Colonic mucosa (tissue), 4 donors: ENCODE measurements at places on chromosomes 3 and 15. TPM values are rescaled to one million over a fixed set of nuclear protein-coding genes. Genes with fewer than 3 reads are reported as not detected.

DNA sequence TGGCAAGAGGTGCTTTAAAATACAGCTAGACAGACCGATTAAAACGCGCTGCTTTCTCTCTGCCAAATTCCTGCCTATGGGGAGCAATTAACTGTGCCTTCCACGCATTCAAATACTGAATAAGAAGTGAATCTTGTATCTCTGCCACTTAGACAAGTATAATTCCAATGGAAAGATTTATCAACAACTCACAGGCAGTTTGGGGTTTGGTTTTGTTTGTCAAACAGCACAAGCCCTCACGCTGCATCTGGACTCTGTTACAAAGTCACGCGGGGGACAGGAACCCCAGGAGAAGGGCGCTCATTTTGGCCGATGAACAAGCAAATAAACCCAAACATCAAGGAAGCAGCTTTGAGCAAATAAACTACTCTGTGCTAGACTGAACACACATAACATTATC is 61.8 kb upstream of the TMCO5A start:
- no peak for DNase-seq

- no peak for DNase-seq
Measured at GRCh38 chr3:72634128-72634527, 214.1 kb downstream of the SHQ1 start.

DNA sequence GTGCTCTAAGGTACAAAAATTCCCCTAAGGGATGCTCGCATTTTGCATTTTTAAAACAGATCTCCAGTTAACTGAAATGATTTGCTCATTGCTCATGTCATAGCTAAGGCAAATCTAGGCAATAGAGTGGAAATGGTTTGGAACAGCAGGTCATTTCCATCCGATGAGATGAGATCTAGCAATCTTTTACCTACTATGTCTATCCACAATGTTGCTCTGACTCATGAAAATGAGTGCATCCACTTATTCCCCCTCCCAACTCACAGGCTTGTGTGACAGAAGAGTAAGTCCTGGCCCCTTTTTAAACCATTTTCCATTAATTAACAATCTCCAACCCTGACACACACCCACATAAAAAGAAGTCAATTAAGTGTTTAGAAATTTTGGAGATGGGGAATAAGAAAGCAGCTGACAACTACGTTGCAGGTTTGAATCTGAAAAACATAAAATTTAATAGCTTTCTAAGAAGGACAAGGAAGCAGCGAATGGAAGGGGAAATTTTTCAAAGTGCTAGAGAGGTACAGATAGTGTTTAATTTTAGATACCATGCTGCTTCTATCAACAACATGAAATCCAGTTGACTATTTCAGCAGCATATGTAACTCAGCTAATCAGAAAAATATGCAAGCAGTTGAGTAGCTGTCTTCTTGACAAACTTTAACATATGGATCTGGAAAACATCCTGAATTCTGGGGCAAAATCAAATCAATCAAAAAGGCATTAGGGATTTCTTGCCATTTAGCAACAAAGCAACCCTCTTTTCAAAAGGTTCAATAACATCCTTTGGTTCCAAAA is 112.0 kb downstream of the TMCO5A start:
- DNase-seq, result no peak

DNA sequence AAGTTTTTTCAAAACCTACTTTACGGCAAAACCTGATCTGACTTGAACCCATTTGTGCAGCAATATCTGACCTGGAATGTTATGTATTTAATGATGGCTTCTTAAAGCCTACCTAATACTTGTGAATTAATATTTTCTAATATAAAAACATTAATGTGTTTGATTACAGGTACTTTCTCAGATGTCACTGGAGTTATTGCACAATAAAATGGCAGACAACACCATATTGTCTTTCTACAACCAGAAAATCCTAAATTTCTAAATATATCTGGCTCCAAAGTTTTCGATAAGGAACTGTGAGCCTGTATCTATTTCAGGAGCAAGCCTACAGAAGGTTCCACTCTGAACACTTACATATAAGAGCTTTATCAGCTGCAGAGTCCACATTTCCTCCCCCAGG is 184.5 kb downstream of the ATP8B4 start:
- DNase-seq, result no peak

GRCh38 chr15:38671675-38672254 is 107.2 kb upstream of the RASGRP1 start:
- DNase-seq, result no peak

GRCh38 chr3:176714034-176714433 is 483.2 kb downstream of the TBL1XR1 start:
- no peak for DNase-seq

GRCh38 chr15:70596354-70597055 is 166.9 kb downstream of the UACA start:
- no peak for DNase-seq

- DNase-seq, result peak; percentile 59
Measured at GRCh38 chr15:99426431-99427105, 139.2 kb upstream of the MEF2A start.

- no peak for DNase-seq
Measured at GRCh38 chr3:85835857-85836440, 877.2 kb downstream of the CADM2 start.

DNA sequence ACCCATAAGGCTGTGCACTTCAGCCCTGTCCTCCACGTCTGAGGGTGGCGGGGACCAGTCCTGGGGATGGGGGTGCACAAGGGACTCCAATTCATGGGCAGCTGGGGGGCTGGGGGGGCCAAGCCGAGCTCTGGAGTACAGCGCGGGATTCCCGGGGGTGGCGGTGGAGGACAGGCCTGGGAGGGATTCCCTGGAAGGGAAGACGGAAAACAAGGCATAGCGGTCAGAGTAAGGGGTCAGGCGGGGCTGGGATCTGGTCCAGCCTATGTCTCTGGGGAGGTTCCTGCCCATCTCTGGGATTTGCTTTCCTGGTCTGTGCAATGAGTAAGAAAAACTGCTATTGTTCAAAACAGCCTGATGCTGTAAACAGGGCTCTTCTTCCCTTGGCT is 8.1 kb upstream of the IGDCC3 start:
- no peak for DNase-seq

- no peak for DNase-seq
Measured at GRCh38 chr3:195907684-195907933, 742 bp downstream of the TNK2 start.

DNA sequence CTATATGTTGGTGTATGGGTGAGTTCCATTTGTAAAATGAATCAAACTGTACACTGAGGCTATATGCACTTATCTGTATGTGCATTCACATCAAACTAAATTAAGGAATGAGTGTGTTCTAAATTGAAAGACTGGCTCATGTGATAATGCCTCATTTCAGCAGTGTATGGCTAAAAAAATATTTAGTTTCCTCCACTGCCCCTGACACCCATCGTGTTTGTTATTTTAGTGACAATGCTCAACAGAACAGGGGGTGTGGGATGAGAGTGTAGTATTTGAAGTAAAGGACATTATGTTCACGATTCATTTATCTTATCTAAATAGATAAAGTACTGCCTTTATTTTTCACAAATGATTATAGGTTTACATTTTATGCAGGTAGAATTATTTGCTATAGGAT is 301.1 kb upstream of the ARPP21 start:
- DNase-seq, result no peak

DNA sequence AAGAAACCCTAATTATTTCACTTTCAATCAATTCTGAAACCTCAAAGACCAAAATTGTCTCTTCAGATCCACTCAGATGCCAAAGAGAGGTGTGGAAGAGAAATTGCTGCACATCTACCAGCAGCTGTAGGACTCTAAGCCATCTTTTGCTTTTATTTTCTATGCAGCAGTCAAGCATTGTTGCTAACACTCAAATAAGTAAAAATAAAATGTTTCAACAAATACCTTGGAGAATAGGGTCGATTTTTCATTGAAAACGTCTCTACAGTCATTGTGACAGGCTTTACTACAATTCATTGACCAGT is 66.4 kb upstream of the CFAP20DC start:
- no peak for DNase-seq

GRCh38 chr15:79299841-79300235 is 11.1 kb upstream of the TMED3 start:
- DNase-seq, result no peak

GRCh38 chr15:101203029-101203573 is 48.7 kb downstream of the CHSY1 start:
- no peak for DNase-seq

GRCh38 chr3:184440151-184440550 is 60.3 kb downstream of the CHRD start:
- peak; percentile 44 for DNase-seq

GRCh38 chr3:169940470-169941181 is 26.0 kb upstream of the SEC62 start:
- no peak for DNase-seq

- no peak for DNase-seq
Measured at GRCh38 chr3:127041264-127041820, 58.4 kb downstream of the PLXNA1 start.

DNA sequence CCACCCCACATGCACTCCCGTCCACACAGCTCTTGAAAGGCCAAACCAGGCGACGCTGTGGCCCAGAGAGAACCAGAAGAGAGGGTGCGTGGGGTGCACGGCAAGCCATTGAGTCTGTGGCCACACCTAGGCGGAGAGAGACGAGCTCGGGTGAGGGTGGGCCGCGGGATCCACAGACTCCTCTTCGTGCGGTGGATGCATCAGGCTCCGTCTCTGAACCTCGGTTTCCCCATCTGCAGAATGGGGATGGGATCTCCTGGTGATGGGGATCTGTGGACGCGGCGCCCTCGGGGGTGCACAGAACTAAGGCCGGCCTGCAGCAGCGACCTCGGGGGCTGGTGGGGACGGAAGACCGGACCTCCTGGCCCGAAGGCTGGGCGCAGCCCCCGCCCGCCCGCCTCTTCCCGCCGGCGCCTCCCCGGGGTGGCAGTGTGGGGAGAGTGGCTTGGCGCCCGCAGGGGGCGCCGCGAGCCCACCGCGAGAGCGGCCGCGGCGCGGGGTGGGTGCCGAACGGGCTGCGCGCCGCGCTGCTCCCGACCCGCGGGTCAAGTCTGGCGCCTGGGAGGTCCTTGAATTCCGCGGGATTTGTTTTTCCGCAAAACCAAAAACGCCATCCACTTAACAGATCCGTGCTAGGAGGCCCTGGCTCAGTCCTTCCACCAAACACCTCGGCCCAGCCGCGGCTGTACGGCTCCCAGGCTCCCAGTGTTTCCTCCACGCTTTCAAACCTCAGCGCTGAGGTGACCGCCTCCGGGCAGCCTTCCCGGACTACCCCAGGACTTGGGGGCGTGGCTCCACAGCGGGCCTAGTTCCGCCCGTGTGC is 13.2 kb upstream of the ADPGK start:
- peak; percentile 73 for DNase-seq

DNA sequence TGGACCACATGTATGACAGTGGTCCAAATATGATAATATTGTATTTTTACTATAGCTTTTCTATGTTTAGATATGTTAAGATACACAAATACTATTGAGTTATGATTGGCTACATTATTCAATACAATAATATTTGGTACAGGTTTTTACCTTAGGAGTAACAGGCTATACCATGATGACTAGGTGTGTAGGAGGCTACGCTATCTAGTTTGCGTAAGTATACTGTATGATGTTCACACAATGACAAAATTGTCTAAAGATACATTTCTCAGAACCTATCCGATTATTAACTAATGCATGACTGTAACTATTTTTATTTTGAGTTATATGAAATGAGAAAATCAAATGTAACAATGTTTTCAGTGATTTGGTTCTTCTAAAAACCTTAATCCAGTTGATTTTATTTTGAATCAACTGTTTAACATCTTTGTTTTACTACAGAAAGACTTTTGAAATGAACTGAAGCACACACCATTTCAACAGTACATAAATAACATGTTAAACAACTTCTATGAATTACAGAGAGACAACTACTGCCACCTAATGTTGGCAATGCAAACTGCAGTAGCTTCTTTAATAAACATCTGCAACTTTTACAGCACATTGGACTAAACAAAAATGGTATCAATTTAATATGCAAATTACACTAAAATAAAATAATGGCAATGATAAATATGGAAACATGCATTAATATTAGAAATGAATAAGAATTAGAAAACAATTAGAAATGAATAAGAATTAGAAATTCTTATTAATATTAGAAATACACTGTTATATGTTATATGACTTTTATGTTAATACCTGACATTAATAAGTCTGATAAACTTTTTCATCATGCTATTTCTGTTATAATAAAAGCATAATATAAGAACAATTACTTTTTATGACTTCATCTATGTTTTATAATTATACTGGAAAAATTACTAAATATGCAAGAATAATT is 255.7 kb downstream of the MBNL1 start:
- peak; percentile 42 for DNase-seq

DNA sequence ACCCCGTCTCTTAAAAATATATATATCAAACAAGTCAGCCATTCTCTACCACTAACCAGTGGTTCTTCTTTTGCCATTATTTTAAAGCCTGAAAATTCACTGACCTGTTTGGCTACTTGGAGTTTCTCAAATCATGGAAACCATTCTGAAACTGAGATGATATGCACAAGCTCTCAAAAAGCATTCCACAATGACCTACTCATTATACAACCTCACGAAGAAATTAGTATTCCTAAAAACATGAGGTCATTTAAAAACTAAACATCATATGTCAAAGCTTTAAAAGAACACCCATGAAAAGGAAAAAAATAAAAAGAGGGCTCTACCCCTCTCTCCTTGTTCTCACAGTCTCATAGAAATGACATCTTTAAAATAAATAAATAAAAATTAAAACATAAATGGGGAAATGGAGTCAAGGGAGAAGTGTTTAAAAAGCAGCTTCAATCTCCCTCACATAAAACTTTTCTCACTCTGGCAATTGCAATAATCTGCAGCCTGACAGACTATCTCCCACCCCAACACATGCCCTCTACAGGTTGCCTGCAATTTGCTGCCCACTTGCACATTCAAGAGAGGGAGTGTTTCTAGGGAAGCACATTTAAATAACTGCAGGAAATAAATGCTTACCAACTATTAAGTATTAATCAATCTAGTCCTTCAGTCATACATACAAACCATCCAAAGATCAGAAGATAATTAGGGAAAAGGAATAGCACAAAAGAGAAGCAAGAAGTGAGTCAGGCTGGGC is 73.3 kb downstream of the TRANK1 start:
- DNase-seq, result no peak

- no peak for DNase-seq
Measured at GRCh38 chr3:14455571-14456317, 53.3 kb downstream of the SLC6A6 start.

- DNase-seq, result no peak
Measured at GRCh38 chr15:25761971-25762662, 101.0 kb downstream of the ATP10A start.

- DNase-seq, result no peak
Measured at GRCh38 chr15:40984964-40985363, 31.7 kb downstream of the CHAC1 start.

GRCh38 chr15:91281947-91282346 is 181.9 kb downstream of the SV2B start:
- DNase-seq, result no peak

GRCh38 chr15:78265752-78266224 is 1.4 kb downstream of the DNAJA4 start:
- DNase-seq, result no peak

GRCh38 chr15:49649987-49650386 is 29.1 kb downstream of the DTWD1 start:
- DNase-seq, result no peak

GRCh38 chr3:72171946-72172345 is 387.0 kb upstream of the PROK2 start:
- DNase-seq, result no peak

Gene STOML1
- 14.3 TPM for total RNA-seq

Gene ZMYND10
- 1.5 TPM for total RNA-seq

Gene ATG3
- total RNA-seq, result 59.1 TPM

Gene ONECUT1
- not detected for total RNA-seq

Gene B3GALNT1
- total RNA-seq, result 0.94 TPM

Gene DPP8
- 34.2 TPM for total RNA-seq

Gene NANOGP8
- not detected for total RNA-seq

Gene SLC2A2
- 0.27 TPM for total RNA-seq

Gene GOLGB1
- total RNA-seq, result 75.6 TPM

Gene PRRT3
- total RNA-seq, result 0.96 TPM

Gene ATP1B3
- total RNA-seq, result 374 TPM
